ENCODE measurements at places on chromosomes 3 and 15.

DNA sequence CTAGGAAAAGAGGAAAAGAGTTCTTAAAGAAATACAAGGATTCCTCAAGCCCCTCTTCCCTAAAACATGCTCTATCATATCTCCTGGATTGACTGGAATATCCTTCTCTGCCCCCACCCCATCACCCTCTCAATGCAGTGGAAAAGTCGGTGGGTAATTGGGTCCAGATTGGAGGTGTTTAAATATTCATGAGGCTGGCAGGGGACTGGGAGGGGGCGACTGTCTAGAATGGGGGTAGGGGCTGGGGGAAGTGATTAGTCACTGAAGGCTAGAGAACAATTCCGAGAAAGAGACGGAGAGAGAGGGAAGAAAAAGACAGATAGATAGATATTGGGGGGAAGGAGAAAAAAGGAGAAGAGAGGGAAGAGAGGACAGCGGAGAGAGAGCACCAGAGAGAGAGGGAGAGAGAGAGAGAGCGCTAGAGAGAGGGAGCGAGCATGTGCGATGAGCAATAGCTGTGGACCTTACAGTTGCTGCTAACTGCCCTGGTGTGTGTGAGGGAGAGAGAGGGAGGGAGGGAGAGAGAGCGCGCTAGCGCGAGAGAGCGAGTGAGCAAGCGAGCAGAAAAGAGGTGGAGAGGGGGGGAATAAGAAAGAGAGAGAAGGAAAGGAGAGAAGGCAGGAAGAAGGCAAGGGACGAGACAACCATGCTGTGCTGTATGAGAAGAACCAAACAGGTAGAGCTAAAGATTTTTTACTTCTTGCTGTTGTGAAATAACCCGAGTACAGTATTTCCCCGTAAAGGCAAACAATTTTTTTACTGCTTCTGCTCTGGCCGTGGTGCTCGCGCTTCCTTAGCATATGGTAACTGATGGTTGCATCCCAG, at the start of gene GAP43:
GAP43 (plus strand) TSS at position 467 of the 825 bp plus-strand sequence; CDS start at position 647, 180 bp downstream.
- peak; percentile 45 for DNase-seq

DNA sequence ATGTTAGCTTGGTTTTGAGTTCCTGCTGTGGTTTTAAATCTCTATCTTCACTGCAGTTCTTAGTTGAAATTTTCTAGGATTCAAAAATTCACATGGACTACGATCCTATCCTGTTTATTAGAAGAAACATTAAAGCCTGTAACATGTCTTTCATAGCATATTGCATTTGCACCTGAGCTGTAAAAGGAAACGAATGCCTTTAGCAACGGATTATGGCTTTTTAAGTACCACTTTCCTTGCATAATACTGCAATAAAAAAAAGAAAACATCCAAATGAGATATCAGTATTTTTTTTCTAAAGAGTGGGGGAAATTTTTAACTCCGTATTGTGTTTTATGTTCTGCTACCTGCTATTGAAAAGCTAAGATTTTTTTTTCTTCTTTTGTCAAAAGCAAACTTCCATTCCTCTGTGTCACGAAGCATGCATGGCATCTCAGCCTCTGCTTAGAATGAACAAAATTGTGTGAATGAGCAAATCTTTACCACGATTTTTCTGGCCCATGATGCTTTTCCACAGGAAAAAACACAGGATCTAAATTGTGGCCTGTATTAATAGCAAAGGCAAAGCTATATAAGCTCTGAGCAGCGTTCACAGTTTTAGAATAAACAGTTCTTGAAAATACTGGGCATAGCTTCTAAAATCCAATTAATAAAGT, 110.0 kb upstream of the CDIN1 start:
- DNase-seq = no peak

GRCh38 chr3:25423780-25424588, 4.1 kb upstream of the RARB start:
- no peak for DNase-seq

- peak; percentile 27 for DNase-seq
Measured at GRCh38 chr15:79644091-79644490, 212.0 kb downstream of the MINAR1 start.

- no peak for DNase-seq
Measured at GRCh38 chr3:63069806-63070475, 194.7 kb upstream of the CADPS start.

DNA sequence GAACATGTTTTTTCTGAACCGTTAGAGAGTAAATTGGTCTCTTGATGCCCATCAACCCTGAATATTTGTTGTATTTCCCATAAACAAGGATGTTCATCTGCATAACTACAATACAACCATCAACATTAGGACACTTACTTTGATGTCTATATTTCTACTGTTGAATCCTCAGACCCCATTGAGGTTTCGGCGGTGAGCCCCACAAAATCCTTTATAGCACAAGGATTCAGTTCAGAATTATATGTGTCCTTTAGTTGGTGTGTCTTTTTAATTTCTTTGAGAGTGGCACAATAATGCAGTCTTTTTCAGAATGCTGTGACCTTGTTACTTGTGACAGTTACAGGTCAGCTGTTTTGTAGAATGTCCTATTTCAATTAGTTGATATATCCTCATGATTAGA, 158.0 kb downstream of the FNDC3B start:
- no peak for DNase-seq

DNA sequence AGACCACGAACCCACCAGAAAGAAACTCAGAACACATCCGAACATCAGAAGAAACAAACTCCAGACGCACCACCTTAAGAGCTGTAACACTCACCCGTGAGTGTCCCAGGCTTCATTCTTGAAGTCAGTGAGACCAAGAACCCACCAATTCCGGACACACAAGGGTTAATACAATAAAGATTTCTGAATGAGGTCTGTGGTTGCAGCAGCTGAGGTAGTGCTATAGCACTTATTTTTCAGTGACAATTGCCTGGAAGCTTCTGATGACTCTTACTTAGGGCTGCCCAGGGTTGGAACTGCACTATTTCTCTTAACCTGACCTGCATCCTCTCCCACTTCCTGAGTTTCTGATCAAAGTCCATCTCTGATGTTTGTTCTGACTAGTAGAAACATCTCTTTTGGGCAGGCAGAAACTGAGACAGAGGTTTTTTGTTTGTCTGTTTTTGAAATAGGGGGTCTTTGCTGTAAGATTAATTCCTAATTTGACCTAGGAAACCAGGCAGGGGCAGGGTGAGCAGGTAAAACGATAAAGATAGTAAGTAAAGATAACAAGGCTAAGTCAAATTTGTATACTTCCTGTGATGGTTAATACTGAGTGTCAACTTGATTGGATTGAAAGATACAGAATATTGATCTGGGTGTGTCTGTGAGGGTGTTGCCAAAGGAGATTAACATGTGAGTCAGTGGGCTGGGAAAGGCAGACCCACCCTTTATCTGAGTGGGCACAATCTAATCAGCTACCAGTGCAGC, 169.1 kb downstream of the GAP43 start:
- peak; percentile 72 for DNase-seq

DNA sequence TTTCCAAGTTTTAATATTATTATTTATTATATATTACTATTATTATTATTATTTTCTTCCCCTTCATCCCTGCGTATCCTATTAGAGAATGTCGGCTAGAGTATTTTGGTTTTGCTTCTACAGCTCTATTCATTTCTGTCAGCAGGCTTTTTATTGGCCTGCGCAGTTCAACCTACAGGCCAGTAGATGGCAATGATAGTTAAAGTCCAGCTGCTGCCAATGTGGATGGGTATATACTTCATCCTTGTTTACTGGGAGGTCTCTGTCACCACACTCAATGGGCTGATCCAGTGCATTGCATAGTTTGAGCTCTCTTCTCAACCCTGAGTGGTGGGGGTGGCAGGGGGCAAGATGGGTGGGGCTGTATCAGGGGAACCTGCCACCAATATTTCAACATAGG, 799.8 kb downstream of the NSUN3 start:
- DNase-seq = peak; percentile 52

DNA sequence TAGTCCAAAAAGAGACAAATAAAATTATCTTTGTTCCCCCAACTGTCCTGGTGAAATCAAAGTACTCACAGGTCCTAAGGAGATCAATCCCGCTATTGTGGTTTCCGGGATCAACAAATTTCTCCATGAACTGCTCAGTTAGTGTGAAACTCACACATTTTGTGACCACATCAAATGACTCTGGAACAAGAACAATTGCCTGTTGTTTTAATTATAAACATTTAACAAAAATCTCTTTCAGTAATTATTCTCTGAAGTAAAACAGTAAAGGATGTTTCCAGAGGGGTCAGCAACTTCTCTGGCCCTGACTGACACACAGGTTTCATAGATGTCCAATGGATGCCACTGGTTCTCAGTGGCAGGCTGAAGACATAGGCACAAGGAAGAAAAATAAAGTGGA, 3.9 kb downstream of the CLDND1 start:
- DNase-seq = no peak

DNA sequence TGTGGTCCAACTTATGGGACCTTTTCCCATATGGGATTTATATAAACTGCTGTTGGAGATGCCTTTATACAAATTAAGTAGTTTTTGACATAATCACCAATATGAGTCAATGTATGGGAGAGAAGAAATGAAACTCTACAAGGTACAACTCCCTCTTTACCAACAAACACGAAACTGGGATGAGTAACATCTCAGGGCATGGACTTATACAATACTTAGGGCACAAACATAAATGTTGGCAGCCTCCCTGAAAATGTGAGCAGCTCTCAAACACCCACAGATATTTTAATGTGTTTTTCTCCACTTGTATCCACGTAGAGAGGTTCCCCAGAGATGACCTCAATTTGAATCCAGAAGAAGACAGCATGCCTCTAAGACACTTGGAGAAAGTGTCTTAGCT, 161.6 kb downstream of the MAGI1 start:
- DNase-seq = no peak

GRCh38 chr3:187005827-187006481, 75.6 kb downstream of the ST6GAL1 start:
- no peak for DNase-seq

- no peak for DNase-seq
Measured at GRCh38 chr3:13119471-13120220, 46.4 kb upstream of the IQSEC1 start.

DNA sequence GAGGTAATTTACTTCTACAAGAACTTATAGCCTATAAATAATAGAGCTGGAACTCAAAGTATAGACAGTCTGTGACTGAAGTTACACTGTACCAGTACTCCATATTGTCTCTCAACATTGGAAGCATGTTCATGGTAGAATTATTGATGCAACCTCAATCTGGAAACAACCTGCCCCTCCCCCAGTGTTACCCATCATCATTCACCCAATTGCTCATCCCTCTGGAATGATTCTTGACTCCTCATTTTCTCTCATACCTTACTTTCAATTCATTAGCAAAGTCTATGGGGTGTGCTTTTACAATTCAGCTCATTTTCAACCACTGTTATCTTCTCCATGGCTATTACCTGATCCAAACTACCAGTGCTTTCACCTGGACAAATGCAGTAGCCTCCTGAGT, 151.7 kb downstream of the CPNE4 start:
- DNase-seq = no peak

GRCh38 chr3:197368330-197368729, 69.9 kb upstream of the DLG1 start:
- no peak for DNase-seq

DNA sequence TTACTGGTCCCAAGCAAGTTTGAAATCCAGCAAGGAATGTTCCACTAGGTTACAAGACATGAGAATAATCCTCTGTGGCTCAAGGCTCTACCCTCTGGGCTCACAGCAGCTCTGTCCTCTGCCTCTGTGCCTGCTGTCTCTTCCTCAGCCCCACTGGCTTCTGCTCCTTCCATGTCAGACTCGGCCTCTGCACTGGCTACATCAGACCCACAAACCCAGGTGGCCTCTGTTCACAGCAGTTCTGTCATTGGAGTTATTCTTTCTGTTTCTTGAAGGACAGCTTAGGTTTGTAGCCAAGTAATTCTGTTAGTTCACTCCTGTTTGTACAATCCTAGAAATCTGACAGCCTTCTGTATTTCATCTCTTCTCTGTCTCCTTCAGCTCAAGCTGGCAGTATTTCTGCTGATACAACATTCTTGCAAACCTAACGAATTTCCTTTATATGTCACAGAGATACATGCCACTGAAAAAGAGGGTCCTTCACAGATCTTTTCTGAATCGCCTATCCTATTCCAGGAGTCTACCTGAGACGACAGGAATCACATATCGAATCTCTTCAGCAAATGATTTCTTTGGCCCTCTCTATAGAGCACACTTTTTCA, 227.8 kb upstream of the PLSCR5 start:
- no peak for DNase-seq

GRCh38 chr3:173173652-173174051, 32.6 kb upstream of the SPATA16 start:
- no peak for DNase-seq

- DNase-seq = no peak
Measured at GRCh38 chr3:53525765-53526703, 31.6 kb downstream of the CACNA1D start.

DNA sequence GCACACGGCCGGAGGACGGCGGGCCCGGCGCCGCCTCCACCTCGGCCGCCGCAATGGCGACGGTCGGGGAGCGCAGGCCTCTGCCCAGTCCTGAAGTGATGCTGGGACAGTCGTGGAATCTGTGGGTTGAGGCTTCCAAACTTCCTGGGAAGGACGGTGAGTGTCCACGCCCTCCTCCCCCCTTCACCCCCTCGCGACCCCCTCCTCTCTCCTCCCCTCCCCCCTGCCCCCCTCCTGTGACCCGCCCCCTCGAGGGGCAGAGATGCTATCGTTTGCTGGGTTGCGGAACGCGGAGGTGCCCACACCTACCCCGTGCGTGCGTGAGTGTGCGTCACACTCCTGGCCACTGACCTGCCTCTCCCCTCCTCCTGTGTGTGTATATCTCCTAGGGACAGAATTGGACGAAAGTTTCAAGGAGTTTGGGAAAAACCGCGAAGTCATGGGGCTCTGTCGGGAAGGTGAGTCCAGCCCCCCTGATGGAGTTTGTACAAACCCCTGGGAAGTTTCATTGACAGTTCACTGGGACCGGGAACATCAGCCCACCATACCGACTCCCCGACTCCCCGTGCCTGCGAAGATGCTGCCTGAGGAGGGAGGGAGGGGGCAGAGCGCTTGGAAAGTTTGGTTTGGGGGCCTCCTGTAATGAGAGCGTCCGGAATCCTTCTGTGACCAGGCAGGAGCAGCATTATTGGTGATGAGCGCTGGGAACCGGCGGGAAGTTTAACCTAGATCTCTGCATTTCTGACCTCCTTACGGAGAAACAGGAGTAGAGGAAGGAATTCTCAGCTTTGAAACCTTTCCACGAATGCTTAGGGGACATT, 795 bp upstream of the SCAANT1 start:
- DNase-seq = peak; percentile 54

- no peak for DNase-seq
Measured at GRCh38 chr3:152610622-152611021, 224.3 kb upstream of the P2RY1 start.

GRCh38 chr3:69646287-69647067, 92.8 kb upstream of the MITF start:
- DNase-seq = no peak

- DNase-seq = no peak
Measured at GRCh38 chr3:153029350-153029749, 132.7 kb upstream of the RAP2B start.

- no peak for DNase-seq
Measured at GRCh38 chr3:24802614-24803013, 308.0 kb upstream of the THRB start.

- no peak for DNase-seq
Measured at GRCh38 chr15:48397841-48398240, 66.6 kb downstream of the DUT start.

All from A549 (cell line).